NCI-H524 (cell line): ENCODE measurements at places on chromosomes 6 and 20.

GRCh38 chr6:141562851-141563763 is 569.6 kb upstream of the GJE1 start:
- DNase-seq, result peak; percentile 68

GRCh38 chr6:157773248-157773773 is 49.7 kb upstream of the SNX9 start:
- DNase-seq, result no peak

- DNase-seq, result no peak
Observed at GRCh38 chr20:22320245-22320915, 264.0 kb downstream of the FOXA2 start.

- DNase-seq, result no peak
Observed at GRCh38 chr6:154268486-154268885, 88.1 kb downstream of the IPCEF1 start.

DNA sequence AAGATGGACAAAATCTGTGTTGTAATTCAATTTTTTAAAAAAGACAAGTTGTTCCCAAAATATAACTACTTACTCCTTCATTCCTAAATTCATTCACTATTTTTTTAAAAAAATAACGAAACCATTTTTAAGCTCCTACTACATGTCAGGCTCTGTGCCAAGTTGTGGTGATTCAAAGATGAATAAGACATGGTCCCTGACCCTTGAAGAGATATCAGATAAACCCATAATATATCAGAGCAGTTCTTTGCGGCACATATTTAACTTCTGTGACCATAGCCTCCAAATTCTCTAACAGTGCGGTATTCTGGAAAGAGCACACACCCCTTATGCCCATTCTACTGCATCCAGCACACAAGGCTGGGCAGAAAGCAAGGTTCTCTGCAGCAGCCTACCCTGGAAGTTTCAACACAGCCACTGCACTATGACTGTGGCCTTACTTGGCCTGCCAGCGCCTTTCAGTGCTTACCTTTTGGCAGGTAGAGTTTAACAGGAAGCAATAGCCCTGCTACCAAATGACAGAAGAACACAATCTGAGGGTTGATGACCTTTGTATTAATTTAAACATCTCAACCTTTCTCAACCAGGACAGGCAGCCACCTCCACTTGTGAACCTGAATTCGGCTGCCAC is 406.5 kb downstream of the BTBD9 start:
- DNase-seq, result no peak

DNA sequence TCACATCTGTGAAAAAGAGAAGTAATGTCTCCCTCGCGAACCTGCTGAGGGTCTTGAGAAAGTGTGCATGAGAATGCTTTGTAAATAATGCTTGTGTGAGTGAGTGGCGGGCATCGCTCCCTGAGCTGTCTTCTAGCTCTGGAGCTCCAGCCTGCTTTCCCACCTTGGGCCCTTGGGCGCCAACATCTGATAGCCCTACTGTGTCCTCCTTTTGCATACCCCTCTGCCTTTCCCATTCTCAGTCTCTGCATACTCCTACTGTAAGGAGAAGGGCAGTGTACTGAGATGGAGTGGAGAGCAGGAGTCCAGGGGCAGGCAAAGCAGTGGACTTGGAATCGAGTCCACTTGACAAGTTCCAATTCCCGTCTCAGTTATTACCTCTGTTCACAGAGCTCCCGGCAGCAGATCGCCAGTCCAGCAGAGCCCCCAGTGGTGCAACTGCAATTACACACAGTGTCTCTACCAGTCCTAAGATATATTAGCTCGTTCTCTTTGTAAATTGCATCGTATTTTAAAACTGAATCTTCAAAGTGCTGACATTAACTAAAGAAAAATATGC is 847 bp upstream of the NCR2 start:
- DNase-seq, result no peak

DNA sequence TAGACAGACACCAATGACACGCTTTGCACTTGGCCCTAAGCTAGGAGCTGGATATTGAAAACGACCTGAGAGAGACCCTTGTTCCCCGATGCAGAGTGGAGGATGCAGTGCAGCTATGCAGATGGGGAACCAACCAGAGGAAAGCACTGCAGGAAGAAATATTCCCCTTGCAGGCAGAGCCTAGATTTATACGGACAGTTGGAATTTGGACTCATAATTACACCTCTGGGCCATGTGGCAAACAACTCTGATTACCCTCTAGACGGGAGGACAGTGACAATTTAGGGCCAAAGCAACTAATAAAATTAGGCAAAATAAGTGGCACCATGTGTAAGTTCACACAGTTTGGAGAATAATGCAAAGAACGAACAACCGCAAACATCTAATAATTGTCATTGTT is 12.3 kb downstream of the PMEPA1 start:
- DNase-seq, result no peak

- no peak for DNase-seq
Observed at GRCh38 chr6:122666418-122666817, 56.2 kb downstream of the PKIB start.

GRCh38 chr20:8161264-8162071 is 29.4 kb downstream of the PLCB1 start:
- no peak for DNase-seq

GRCh38 chr6:70527071-70527737 is 39.5 kb upstream of the SDHAF4 start:
- DNase-seq, result no peak

- DNase-seq, result no peak
Observed at GRCh38 chr20:49675368-49676151, 38.1 kb downstream of the B4GALT5 start.

DNA sequence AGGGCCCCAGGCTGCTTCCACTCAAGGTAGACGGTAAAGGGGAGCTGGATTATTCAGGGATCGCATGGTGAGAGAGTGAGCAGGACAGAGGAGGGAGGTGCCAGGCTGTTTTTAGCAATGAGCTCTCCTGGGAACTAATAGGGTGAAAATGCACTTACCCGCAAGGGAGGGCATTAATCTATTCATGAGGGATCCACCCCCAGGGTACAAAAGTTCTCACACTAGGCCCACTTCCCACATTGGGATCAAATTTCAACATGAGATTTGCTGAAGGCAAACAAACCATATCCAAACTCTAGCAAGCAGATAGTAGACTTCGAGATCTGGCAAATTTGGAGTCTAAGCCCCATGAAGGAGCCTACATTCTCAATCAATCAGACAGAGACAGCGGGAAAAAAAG is 408.6 kb downstream of the RNF144B start:
- no peak for DNase-seq

DNA sequence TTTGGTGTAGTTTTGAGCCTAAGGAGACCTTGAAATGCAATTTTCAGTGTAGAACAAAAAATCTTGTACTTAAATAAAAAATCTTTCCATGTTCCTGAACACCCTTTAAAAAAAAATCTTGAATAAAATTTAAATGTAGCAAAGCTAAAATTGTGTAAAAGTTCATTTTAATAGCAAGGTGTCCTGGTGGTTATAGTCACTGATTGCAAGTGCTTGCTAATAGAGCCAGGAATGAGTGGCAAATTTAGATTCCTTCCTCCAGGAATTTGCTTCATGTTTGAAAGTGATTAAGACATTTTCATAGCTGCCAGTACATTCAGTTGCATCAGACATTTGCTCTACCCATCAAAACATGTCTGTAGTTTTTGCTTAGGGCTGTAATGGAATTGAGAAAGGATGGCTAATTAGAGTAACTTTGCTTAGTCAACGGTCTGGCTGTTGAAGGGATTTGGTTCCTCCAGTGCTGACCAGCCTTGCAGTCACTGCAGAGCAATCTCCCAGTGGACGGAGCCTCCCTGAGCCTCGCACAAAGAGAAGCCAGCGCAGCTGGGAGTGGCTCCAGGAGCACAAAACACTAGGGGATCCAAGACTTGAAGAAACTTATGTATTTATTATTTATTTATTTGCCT is 36.5 kb downstream of the AKAP12 start:
- DNase-seq, result peak; percentile 85

DNA sequence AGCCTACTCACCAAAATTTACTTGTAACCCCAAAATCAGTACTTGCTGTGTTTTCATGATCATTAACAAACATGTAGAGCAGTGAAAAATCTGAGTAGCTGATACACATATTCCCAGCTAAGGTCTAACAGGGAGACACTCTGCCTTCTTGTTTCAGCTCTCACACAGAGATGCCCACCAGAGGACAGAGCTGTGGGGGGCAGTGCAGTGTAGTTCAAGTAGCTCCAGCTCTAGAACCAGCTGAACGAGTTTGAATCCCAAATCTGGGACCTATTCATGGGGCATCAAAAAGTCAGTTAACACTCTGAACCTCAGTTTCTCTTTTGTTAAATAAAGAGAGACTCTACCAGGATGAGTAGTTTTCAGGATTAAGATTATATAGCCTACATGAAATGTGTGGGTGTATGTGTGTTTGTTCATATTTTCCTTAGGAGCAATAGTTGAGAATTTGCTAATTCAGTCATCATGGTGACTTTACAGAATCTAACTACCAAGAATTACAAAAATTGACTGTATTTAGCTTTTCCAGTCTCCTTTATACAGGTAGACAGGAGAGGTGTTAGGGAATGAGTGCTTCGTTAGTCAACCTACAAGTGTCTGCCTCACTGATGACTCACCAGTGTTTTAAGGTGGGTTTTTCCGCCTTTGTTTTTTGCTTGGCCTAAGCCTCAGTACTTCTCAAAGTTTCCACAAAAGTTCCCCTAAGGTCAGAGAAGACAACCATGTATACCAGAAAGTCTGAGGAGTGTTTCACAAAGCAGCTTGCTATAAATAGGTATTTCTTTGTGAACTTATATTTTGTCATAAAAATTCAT is 164.0 kb upstream of the RUNX2 start:
- DNase-seq, result no peak

GRCh38 chr6:156866220-156867015 is 89.2 kb downstream of the ARID1B start:
- DNase-seq, result no peak

DNA sequence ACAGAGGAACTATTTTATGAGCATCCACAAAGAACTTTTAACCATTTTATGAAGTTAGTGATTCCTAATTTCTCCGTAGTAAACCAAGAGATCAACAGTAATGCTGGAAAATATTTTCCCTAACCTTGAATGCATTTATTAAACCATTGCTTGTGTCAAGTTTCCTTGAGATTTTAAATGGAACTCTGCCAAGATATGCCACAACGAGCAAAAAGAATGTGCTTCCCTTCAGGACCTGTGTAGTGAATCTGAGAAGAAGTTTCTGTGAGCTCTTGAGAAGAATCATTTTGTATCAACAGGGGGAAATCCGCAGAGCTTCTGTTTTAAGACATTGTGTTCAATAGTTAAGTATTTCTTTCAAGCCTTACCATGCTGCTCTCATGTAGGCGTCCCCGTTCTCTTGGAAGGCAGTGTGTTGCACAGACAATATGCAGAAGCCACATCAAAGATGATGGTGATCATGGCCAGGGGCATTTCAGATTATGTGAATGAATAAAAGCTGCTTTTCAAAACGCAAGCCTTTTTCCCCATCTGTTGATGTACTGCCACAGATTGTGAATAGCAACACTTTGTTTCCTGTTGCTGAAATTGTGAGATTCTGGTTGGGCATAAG is 439.8 kb downstream of the BMP2 start:
- no peak for DNase-seq

GRCh38 chr6:90936286-90936685 is 349.4 kb upstream of the MAP3K7 start:
- no peak for DNase-seq

GRCh38 chr6:16199804-16200203 is 38.6 kb upstream of the GMPR start:
- DNase-seq, result no peak

- no peak for DNase-seq
Observed at GRCh38 chr20:9508240-9508661, 6.1 kb upstream of the LAMP5 start.

DNA sequence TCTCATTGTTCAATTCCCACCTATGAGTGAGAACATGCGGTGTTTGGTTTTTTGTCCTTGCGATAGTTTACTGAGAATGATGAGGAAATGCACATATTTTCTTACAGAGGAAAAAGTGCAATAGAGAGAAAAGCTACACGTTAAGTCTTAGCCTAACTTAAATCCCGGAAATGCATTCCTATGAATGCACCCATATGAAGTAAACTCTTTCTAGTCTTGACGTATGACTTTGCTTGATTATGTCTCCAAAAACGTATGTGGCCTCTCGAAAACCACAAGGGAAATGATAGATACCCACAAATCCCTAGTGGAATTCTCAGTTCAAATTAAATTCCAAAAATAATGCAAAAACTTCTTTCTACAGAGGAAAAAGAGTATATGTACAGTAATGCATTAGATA is 90.7 kb upstream of the SASH1 start:
- no peak for DNase-seq

- peak; percentile 13 for DNase-seq
Observed at GRCh38 chr6:4892785-4893485, 110.9 kb downstream of the RPP40 start.

GRCh38 chr6:18551228-18551627 is 164.1 kb downstream of the RNF144B start:
- DNase-seq, result no peak

DNA sequence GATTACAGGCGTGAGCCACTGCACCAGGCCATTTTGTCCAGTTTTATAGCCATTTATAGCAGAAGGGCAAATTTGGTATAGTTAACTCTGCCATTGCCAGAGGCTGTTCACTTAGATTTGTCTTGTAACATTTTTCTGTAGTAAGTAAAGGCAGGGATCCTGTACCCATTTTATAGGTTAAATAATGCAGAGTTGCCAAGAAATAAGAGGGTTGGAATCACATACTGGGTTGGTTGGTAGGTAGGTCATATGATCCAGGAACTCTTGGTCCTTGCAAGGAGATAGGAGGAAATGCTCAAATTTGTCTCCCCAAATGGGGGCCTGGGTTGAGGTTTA is 68.1 kb downstream of the SHLD1 start:
- DNase-seq, result no peak

DNA sequence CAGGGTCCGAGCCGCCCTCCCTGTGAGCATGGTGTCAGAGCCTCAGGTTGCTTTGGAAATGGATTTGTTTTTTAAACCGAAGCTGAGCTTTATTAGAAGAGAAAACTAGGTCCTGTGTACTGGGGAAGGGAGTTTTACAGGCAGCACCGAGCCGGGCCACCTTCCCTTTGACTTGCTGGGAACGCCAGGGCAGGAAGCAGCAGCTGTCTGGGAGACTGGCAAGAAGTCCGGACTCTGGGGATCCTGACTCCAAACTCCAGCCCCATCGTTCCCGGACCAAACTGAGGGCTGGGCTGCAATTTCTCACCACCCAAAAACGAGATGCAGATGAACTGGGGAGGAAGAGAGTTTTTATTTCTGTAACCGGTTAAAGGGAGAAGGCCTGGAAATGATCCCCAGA is 214.9 kb upstream of the KCNG1 start:
- DNase-seq, result no peak

- DNase-seq, result no peak
Observed at GRCh38 chr6:52415917-52416628, 4.1 kb upstream of the EFHC1 start.
